ENCODE measurements at places on chromosomes 16 and 17.

DNA sequence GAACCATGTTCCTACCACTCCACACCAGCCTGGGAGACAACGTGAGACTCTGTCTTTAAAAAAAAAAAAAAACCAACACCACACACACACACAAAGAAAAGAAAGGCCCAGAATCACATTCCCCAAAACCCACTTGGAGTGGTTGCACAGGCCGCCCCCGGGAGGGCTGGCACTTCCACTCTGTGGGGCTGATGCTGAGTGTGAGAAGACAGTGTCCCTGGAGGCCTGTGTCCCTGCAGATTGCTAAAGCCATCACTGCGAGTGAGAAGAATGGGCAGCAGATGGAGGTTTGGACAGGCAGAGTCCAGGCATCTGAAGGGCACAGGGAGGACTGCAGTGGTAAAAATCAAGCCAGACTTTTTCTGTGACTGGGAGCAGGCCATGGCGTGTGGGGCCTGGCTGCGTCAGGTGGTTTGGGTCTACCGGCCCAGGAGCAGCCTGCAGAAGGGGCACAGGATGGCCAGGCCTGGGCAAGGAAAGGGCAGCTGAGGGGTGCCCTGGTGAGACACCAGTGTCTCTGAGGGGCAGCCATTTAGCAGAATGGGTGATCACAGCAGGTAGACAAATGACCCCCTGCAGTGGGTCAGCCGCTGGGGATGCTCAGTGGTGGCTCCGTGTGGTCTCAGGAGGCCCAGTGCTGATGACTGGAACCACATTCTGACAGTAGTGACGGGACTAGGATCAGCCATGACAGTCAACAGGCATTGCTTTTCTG, 13.1 kb downstream of the CTRB2 start:
- DNase-seq, result no peak

- no peak for DNase-seq
These were observed 151.2 kb downstream of the IRX5 start for GRCh38 chr16:55081622-55082590.

GRCh38 chr16:56871172-56871593, 6.2 kb downstream of the SLC12A3 start:
- no peak for DNase-seq

DNA sequence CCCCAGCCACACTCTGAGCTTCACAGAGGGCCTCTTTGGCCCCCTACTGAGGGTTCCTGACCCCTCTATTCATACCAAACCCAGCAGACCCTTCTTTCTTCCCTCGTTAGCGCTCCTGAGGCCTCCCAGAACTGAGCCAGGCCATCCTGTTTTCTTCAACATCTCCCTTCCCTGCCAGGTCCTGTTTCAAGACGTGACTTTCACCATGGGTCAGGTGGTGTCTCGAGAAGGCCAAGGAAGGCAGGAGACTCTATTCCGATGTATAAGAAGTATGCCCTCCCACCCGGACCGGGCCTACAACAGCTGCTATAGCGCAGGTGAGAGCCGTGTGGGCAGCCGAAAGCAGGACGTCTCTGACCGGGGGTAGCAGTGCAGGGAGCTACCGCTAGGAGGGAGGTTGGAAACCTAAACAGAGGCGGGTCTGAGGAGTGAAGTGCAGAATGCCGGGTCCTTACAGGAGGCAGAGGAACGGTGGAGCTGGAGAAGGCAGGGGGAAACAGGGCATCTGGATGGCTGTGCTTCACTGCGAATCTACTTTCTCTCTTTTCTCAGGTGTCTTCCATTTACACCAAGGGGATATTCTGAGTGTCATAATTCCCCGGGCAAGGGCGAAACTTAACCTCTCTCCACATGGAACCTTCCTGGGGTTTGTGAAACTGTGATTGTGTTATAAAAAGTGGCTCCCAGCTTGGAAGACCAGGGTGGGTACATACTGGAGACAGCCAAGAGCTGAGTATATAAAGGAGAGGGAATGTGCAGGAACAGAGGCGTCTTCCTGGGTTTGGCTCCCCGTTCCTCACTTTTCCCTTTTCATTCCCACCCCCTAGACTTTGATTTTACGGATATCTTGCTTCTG, 1.3 kb upstream of the SENP3 start:
- no peak for DNase-seq

DNA sequence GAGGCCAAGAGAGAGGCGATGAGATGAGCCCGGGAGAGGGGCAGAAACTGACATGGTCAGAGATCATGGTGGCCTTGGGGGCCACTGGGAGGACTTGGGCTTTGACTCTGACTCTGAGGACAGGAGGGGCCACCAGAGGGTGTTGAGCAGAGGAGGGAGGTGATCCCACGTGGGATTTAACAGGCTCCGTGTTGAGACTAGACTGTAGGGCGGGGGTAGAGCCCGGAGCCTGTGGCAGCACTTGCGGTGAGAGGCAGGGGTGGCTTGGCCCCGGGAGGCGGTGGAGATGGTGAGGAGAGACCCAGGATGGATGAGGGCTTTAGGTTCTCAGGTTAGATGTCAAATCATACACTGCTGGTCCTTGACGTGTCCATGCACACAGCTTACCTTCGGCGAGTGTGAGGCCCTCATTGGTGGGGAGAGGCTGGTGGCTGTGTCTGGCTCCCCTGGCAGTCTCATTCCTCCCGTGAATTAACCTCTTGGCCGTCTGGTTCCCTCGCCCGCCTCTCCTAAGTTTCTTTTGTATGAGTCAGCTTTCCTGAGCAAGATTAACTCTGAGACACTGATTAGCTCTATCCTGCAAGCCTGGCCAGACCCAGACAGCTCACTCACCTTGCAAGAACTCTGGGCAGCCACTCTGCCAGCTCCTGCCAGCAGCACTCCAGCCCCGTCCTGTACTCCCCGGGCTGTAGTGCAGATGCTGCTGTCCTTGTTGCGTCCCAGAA, 39.7 kb downstream of the VPS35L start:
- no peak for DNase-seq

DNA sequence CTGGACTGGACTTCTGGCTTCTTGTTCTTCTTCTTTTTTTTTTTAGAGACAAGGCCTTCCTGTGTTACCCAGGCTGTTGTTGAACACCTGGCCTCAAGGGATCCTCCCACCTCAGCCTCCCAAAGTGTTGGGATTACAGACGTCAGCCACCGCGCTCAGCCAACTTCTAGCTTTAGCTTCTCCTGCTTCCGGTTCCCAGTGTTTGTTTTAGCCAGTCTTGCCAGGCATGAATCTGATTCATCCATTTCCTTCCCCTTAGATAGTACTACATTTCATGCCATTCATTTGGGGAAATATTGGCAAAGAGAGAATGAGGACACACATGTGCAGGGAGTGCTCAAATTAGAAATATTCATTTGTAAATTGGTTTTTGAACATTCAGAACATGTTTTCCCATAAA, 12.1 kb upstream of the NDUFAB1 start:
- DNase-seq, result no peak

DNA sequence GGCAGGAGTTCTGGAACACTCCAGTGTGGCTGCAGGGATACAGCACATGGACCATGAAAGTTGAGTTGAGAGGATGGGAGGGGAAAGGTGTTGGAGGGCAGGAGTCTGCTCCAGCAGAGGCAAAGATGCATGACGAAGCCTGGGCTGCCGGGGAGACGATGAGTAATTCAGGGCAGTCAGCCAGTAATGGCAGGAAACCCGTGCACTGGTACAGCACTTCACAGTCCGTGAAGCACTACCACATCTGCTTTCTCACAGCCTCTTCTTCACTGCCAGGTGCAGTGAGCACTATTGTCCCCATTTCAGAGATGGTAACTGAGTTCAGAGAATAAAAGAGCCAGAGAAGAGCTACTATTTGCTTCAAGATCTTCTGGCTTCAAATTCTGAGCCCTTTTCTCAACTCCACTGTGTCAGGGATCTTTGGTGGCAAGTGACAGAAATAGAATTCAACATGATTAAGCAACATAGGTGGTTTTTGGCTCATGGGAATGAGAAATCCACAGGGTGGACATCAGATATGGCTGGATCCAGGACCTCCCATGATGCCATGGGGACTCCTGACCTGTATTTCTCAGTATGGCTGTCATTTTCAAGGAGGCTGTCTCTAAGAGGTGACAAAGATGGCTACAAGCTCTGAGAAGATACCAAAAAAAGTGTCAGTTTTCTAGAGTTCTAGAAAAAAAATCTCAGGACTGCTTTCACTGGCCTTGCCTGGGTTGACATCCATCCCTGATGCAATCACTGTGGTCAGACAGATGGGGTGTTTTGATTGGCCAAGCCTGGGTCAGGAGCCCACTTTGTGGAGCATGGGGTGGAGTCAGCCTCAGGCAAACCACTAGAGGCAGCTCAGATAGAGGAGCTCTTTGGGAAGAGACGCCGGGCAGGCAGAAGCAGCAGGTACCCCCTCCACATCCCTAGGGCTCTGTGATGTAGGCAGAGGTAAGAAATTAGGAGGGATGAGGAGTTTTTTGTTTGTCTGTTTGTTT, 24.7 kb downstream of the IL21R start:
- DNase-seq, result peak; percentile 61

- DNase-seq, result no peak
These were observed 20.6 kb upstream of the PHAF1 start for GRCh38 chr16:67089101-67089500.

DNA sequence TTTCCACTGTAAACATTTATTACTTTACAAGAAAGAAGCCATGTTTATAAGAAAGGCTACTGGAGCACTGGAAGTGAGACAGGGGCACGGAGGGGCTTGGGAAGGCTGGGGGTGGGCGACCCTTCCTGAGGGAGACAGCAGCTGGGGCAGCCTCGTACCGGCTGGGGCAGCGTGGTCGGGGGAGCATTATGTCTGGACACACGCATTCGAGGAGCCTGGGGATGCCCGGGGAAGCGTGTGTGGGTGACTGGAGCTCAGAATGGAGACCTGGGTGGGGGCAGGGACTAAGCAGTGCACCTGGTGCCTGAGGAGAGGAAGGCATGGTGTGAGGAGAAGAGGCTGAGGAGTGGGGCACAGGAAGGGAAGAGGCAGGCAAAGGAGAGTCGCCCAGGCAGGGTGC, 64.5 kb downstream of the SRCIN1 start:
- no peak for DNase-seq

GRCh38 chr16:46790599-46791270, 40.2 kb downstream of the C16orf87 start:
- no peak for DNase-seq

GRCh38 chr16:89031715-89032659, 55.0 kb upstream of the CBFA2T3 start:
- DNase-seq, result peak; percentile 24

DNA sequence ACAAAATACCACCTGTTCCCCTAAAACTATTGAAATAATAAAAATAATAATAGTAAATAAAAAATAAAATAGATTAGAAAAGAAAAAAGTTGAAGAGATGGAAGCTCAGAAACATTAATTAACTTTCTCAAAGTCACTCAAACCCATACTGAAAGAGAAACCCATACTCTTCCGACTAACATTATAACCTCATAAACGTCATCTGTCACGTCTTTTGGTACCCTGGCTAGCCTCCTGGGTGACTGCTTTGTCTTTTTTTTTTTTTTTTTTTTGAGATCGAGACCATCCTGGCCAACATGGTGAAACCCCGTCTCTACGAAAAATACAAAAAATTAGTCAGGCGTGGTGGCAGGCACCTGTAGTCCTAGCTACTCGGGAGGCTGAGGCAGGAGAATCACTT, 7.6 kb downstream of the SLFN12L start:
- DNase-seq, result no peak

- DNase-seq, result no peak
These were observed 3.8 kb upstream of the DCAF7 start for GRCh38 chr17:63546308-63547082.

DNA sequence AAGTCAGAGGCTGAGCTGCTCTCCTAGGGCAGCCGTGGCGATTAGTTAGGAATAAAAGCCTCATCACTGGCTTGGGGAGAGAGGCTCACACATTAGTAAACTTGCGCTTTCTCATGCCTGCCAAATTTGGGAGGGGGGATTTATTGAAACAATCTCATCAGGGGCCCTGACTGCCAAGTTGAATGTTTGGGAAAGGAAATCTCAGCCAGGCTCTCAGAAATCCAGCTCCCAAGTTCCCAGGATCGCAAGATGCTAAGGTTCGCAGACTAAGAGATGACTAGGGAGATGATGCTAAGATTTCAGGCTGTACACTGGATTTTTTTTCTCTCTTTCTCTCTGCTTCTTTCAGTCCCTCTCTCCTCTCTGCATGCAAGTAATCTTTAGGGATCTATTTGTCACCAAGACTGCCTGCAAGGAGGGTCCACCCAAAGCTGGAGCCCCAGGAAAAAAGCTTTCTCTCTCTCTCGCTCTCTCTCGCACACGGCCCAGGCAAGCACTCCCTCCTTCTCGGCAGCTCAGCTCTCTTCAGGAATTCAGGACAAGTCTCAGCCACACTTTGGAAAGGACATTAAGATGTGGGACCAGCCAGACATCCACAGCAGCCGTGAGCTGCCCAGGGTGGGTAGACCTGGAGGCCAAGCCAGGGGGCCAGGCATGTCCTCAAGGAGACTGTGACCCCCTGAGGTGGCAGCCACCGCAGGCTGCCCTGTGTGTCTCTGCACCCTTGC, 1.4 kb downstream of the GPR139 start:
- no peak for DNase-seq

GRCh38 chr16:81778861-81779535, at the start of gene PLCG2:
TSS of gene PLCG2 (plus strand) at chr16:81779291. CDS start at chr16:81785990, 6,699 bp downstream.
- peak; percentile 39 for DNase-seq

GRCh38 chr16:48157794-48158193, 2.0 kb upstream of the ABCC12 start:
- no peak for DNase-seq

DNA sequence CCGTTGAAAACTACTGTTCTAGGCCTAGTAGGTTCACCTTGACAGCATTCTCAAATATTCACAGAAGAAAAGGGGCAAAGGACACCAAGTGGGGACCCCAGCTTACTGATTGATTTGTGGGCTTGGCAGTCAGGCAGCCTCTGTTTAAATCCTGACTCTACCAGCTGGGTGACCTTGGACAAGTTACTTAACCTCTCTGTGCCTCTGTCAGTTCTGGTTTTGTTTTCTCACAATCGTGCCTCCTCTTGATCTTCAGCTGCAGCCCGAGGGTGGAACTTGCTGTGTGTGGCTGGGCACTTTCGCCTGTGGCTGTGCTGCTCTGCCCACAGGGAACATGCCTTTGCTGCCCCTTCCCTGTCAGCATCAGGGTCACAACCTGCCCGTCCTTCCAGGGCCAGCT, 17.8 kb downstream of the RAP1GAP2 start:
- DNase-seq, result no peak

DNA sequence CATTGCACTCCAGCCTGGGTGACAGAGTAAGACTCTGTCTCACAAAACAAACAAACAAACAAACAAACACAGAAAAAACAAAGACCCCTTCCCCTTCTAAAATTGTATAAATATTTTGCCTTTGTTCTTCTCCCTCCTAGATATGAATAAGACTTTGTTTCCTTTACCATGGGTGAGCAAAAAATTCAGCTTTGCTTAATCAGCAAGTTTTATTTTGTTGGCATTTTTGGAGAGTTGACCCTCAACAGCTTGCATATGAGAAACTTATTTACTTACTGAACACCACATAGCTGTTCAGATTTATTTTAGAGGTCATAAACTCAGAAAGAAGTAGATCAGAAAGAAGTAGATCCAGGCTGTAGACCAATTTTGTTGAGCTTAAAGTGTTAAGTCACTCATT, 395.2 kb upstream of the TOM1L1 start:
- no peak for DNase-seq

DNA sequence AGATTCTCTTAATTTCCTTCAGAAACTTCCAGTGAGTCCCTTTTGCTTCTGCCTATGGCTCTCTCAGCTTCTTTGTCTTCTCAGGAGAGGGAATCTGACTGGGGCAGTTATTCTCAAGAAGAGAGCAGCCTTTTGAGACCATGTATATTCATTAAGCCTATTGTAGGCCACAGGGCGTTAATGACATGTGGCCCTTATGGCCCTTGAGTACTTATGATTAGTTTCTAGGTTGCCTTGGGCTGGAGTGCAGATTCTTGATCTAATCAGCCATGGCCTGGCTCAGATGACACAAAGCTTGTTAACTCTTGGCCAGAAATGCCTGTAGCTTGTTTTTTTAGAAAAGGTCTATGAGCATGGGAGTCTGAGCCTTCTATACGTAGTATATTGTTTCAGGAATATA, 17.4 kb downstream of the MFSD11 start:
- DNase-seq, result no peak

Data from stimulated activated CD8-positive, alpha-beta memory T cell treated with anti-CD3 and anti-CD28 coated beads, Interleukin-4, amount 100 ng/mL, for 4 hours (primary cell).